Transverse colon (tissue), 4 donors: ENCODE measurements at places on chromosomes 2 and 18.

- H3K36me3 ChIP-seq, result no peaks in the 10 kb centered on the region
- no peak overlapping the region for H3K27ac ChIP-seq
- H3K4me3 ChIP-seq, result no peak overlapping the region
- no peaks in the 10 kb centered on the region for H3K27me3 ChIP-seq
- no peak for DNase-seq
Observed at GRCh38 chr2:150258781-150259307, 228.6 kb downstream of the RND3 start.

DNA sequence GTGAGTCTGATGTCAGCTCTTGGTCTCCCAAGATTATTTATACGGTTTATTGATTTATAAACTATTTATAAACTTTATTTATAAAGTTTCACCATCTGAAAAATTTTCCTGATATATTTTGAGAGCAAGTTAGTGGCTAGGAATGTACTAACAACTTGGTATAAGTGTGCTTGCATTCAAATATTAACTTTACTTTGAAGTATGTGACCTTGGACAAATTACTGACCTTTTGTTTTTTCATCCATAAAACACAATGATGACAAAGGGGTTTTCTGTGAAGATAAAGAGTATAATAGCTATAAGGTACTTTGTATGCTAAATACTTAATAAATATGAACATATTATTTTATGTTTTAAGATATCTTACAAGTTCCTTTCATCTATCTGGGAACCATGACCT lies 221.7 kb downstream of the GCA start:
- H3K36me3 ChIP-seq, result no peaks in the 10 kb centered on the region
- H3K27ac ChIP-seq, result no peak overlapping the region
- no peaks in the 10 kb centered on the region for H3K4me1 ChIP-seq
- H3K4me3 ChIP-seq, result no peak overlapping the region
- no peaks in the 10 kb centered on the region for H3K27me3 ChIP-seq
- no peak for DNase-seq

- H3K4me1 ChIP-seq, result no peaks in the 10 kb centered on the region
- H3K27me3 ChIP-seq, result no peaks in the 10 kb centered on the region
- H3K36me3 ChIP-seq, result no peaks in the 10 kb centered on the region
- H3K27ac ChIP-seq, result no peak overlapping the region
Observed at GRCh38 chr2:12070581-12070980, 324.1 kb downstream of the LPIN1 start.

GRCh38 chr2:4527416-4527815 lies 824.0 kb downstream of the DCDC2C start:
- H3K27me3 ChIP-seq, result no peaks in the 10 kb centered on the region
- no peak overlapping the region for H3K4me3 ChIP-seq
- H3K4me1 ChIP-seq, result no peaks in the 10 kb centered on the region
- no peak overlapping the region for H3K27ac ChIP-seq
- no peak for DNase-seq

- no peak for DNase-seq
- no peaks in the 10 kb centered on the region for H3K4me1 ChIP-seq
- no peak overlapping the region for H3K27ac ChIP-seq
- no peaks in the 10 kb centered on the region for H3K27me3 ChIP-seq
- H3K36me3 ChIP-seq, result no peaks in the 10 kb centered on the region
Observed at GRCh38 chr2:124888431-124888830, 863.3 kb downstream of the CNTNAP5 start.

DNA sequence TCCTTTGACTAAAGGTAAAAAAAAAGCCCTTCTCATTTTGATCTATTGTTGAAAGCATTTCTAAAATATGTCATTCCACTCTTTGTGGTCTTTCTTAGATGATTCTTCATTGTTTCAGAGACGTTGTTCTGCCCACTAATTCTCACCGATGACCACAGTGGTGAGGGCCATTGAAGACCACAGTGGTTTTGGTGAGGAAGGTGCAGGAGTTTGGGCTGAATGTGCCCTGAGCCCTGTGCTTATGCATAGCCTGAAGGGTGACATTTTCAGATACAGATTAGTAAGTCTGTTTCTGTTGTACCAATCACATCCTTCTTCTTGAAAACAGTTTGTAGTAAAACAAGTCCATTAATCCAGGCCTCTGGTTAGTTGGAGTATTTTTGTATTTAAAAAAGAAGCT lies 251.3 kb upstream of the ATP5MC3 start:
- no peaks in the 10 kb centered on the region for H3K4me1 ChIP-seq
- H3K27ac ChIP-seq, result no peak overlapping the region
- no peaks in the 10 kb centered on the region for H3K36me3 ChIP-seq
- DNase-seq, result no peak
- H3K4me3 ChIP-seq, result no peak overlapping the region
- H3K27me3 ChIP-seq, result no peaks in the 10 kb centered on the region

DNA sequence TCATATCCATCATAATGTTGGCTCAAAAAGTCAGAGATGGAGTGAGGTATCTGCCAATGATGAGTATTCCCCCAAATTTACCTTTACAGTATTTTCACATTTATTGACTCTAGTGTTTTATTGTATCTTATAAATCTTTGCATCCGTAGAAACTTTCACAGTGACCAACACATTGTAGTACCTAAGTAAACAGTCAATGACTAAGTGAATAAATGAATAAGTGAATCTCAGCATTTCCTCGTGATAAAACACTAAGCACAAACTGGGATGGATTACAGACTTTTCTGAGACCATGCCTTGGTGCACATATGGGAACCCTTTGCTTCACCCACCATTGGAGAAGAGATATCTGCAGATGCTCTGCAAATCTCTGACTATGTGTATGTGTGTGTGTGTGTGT lies 429.9 kb downstream of the NR4A2 start:
- H3K27me3 ChIP-seq, result no peaks in the 10 kb centered on the region
- no peak for DNase-seq
- no peaks in the 10 kb centered on the region for H3K4me1 ChIP-seq
- H3K36me3 ChIP-seq, result no peaks in the 10 kb centered on the region

DNA sequence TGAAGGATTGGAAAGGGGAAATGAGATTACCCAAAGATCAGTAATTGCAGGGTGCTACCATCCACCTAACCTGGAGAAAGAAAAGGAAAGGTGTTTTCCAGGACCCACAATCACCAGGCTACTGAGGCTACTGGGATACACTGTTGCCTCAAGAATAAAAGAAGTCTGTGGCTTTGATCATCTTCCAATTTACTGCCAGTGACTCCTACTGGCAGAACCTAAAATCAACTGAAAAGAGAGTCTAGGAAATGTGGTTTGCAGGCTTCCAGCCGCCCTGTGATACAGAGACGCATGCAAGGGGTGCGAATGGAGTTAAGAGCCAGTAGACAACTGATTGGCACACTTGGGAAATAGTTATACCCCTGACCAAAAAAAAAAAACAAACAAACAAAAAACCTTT lies 16.6 kb upstream of the TTL start:
- no peaks in the 10 kb centered on the region for H3K4me1 ChIP-seq
- H3K4me3 ChIP-seq, result no peak overlapping the region
- peaks cover 18% of the 10 kb centered on the region for H3K27me3 ChIP-seq
- no peak overlapping the region for H3K27ac ChIP-seq
- DNase-seq, result no peak

GRCh38 chr2:152400607-152401214 lies 65.7 kb downstream of the FMNL2 start:
- H3K27me3 ChIP-seq, result no peaks in the 10 kb centered on the region
- no peak for DNase-seq
- H3K36me3 ChIP-seq, result no peaks in the 10 kb centered on the region
- peaks cover 17% of the 10 kb centered on the region for H3K4me1 ChIP-seq

DNA sequence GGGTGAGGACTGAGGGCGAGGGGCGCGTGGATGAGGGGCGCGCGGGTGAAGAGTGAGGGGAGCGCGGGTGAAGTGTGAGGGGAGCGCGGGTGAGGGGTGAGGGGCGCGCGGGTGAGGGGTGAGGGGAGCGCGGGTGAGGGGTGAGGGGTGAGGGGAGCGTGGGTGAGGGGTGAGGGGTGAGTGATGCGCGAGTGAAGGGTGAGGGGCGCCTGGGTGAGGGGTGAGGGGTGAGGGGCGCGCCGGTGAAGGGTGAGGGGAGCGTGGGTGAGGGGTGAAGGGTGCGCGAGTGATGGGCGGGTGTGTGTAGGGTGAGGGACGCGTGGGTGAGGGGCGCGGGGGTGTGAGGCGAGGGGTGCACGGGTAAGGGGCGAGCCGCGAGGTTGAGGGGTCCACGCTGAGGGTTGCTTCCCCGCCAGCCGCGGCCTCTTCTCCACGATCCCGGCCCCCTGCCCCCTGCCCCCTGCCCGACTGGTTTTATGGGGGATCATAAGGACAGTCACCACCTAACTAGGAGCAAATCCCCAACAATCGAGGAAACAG lies 1.1 kb upstream of the SLC66A2 start:
- peaks cover 24% of the 10 kb centered on the region for H3K4me1 ChIP-seq
- H3K36me3 ChIP-seq, result no peaks in the 10 kb centered on the region
- H3K27ac ChIP-seq, result peak overlapping the region; percentile 98

DNA sequence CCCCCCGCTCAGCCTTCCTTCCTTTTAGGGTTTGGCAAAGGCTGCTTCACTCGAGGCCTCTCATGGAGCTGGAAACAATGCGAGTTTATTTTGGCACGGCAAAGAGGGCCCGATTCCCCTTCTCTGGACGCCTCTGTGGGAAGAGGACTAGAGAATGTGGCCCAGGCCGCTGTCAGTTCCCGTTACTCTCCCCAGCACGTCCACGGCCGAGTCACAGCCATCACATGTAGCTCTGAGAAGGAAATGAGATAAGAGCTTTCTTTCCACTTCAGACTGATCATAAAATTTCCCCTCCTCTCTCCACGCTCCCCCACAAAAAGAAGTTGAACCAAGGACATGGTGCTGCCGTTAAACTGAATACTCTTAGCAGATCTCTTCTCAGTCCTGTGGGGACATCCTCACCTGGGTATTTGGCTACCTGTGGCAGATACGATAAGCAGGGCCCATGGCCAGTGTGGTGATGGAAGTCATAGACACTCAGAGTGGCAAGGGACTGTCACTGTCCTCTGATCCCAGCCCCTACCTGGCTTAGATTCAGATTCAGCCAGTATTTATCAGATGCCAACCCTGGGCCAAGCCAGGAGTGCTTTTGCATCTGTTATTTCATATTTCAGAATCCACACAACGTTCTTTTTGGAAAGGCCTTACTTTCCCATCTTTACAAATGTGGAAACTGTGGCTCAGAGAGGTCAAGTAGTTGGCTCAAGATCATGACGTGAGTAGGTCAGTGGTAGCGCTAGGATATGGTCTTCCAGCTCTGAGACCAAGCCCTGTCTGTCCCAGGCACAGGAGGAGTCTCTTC lies 101.2 kb downstream of the MCFD2 start:
- no peaks in the 10 kb centered on the region for H3K27me3 ChIP-seq
- DNase-seq, result peak; percentile 31
- H3K27ac ChIP-seq, result peak overlapping the region; percentile 65
- H3K4me3 ChIP-seq, result no peak overlapping the region
- no peaks in the 10 kb centered on the region for H3K36me3 ChIP-seq
- H3K4me1 ChIP-seq, result peaks cover 17% of the 10 kb centered on the region

DNA sequence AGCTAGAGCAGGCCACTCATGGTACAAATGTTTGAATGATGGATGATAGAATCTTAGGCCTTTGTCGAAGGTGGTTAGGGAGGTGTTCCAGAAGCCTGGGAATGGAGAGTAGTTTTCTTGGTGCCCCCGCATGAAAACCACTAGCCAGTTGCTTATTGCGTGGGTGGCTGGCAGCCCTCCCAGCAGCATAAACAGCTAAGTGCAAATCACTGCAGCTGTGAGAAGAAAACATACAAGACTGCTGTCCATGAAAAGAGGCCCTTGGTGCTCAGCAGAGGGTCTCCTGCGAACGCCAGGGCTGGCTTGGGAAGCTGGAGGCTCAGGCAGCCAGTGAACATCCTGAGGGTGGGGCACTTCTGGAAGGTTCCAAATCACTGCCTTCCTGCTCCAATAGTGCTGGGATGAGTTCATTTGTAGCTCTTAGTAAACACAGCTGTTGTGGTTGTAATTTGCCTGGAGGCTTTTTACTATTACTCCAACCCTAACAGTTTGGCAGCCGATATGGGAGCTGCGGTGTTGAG lies 118.8 kb downstream of the MGAT5 start:
- H3K27ac ChIP-seq, result peak overlapping the region; percentile 20
- DNase-seq, result no peak
- peaks cover 29% of the 10 kb centered on the region for H3K4me1 ChIP-seq
- H3K4me3 ChIP-seq, result no peak overlapping the region

DNA sequence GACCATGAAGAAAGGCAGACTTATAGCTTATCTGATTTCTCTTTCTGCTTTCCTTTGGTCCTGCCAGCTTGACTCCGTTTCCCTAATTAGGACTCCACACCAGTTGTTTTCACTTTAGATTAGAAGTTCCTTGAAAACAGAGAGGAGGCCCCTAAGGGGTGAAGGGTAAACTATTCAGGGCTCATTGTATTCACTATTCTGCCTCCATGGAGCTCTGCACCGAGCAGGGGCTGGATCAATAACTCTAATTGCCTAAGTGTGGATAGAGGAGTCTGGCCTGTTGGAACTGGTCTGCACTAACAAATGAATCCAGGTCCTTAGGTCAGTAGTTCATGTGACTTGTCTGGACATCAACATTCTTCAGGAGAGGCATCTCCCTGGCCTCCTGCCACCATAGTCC lies 36.1 kb upstream of the SKA1 start:
- no peaks in the 10 kb centered on the region for H3K27me3 ChIP-seq
- no peaks in the 10 kb centered on the region for H3K4me1 ChIP-seq
- no peak overlapping the region for H3K4me3 ChIP-seq
- DNase-seq, result no peak

DNA sequence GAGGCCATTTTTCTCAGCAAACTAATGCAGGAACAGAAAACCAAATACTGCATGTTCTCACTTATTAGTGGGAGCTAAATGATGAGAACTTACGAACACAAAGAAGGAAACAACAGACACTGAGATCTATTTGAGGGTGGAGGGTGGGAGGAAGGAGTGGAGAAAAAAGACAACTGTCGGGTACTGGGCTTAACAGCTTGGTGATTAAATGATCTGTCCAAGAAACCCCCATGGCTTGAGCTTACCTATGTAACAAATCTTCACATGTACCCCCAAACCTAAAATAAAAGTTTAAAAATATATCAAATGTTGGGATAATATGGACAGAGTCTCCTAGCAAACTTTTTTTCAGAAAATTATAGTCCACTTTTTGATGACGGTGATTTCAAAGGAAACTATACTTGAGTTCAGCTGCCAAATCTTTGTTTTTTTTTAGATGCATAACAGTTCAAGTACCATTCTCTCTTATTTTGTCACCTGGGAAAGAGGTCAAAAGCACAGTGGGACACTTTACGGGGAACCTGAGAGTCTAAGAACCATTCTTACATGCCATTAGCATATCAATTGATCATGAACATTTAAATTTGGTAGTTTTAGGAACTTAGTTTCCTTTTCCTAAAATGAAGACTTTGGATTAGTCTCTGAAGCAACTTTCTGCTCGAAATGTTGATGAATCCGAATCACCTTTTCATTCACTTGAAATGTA lies 835.0 kb downstream of the NRXN1 start:
- no peaks in the 10 kb centered on the region for H3K4me1 ChIP-seq
- no peak for DNase-seq
- H3K27ac ChIP-seq, result no peak overlapping the region
- no peaks in the 10 kb centered on the region for H3K36me3 ChIP-seq
- no peaks in the 10 kb centered on the region for H3K27me3 ChIP-seq
